C1 segment of cervical spinal cord (tissue), 14 donors: ENCODE measurements at places on chromosomes 7 and 10.

DNA sequence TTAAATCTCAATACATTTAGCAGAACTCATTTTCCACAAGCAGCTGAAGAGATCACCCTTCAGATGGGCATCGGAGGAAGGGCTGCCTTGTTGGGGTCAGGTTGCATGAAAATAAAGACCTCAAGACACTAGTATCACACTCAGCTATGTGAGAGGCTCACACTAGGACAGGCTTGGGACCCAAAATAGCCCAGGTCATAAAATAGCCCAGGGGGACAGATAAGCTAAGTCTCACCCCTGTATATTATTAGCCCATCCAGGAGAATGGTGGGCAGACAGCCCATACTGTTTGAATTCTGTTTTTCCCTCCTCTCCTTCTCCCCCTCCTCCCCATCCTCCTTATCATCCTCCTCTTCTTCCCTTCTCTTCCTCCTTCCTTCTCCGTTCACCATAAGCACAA is 415.1 kb upstream of the C7orf33 start:
- no peak for DNase-seq

DNA sequence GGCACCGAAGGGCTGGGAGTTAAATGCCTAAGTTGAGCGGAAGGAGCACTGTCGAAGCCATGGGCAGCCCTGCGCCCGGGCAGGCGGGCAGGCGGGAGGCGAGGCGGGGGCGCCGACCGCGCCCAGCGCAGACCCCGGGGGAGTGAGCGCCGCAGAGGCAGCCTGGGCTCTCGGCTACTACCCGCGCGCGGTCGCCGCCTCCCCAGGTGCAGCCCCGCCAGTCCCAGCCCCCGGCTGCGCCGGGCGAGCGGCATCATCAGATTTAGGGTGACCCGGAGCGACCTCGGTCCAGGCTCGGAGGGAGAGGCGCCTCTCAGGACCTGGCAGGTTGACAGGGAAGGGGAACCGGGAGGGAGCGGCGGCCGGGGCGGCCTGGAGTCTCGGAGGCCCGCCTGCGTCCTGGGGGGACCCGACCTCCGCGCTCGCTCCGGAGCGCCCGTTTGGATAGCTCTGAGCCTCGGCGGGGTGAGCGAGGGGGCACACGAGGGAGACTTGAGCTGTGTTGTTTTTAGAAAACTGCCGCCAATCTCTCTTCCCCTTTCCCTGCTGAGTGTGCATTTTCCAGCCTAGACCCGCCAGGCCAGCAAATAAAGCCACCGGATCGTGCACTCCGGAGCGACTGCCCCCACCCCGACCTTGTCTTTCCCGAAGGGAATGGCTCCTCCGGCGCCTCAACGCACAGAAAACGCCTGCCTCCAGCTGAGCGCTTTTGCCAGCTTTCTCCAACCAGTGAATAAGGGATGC is 2.3 kb upstream of the NRP1 start:
- DNase-seq, result no peak

DNA sequence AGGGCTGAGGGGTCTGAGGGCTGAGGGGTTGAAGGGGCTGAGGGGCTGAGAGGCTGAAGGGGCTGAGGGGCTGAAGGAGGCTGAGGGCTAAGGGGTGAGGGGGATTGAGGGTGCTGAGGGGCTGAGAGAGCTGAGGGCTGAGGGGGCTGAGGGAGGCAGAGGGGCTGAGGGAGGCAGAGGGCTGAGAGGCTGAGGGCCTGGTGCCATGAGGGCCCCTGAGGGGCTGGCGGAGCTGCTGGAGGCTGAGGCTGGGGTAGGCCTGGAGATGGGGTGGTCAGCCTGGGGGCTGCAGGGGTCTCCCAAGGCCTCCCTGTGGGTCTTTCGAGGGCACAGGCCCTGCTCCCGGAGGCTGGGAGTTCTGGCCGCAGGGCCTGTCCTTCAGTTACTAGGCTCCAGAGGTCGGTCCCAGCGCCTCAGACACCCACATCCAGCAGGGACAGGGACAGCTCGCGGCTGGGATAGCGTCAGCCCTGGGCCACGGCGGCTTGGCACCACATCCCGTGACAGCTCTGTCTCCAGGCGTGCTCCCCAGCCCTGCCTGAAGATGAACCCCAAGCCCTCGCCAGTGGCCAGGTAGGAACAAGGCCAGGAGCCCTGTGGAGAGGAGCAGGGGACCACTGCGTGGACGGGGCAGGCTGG is 16.9 kb downstream of the MYO1G start:
- no peak for DNase-seq

- DNase-seq, result no peak
These were observed 224.2 kb downstream of the PLXNA4 start for GRCh38 chr7:132351954-132352499.

GRCh38 chr7:101021703-101022102 is 1.8 kb downstream of the MUC17 start:
- no peak for DNase-seq

DNA sequence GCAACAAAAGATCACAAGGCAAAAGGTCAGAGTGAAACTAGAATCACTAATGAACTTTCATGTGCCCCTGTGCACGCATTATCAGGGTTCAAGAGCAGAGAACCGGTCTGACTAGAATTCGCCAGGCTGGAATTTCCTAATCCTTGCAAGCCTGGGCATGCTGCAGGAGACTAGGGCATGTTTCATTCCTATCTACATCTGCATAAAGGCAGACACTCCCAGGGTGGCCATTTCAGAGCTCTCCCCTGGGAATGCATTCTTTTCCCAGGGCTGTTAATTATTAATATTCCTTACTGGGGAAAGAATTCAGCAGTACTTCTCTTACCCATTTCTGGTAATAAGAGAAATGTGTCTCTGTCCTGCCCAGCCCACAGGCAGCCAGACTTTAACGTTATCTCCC is 90.5 kb downstream of the CDC14C start:
- DNase-seq, result no peak

- no peak for DNase-seq
These were observed 220.1 kb downstream of the POU6F2 start for GRCh38 chr7:39197831-39198230.

DNA sequence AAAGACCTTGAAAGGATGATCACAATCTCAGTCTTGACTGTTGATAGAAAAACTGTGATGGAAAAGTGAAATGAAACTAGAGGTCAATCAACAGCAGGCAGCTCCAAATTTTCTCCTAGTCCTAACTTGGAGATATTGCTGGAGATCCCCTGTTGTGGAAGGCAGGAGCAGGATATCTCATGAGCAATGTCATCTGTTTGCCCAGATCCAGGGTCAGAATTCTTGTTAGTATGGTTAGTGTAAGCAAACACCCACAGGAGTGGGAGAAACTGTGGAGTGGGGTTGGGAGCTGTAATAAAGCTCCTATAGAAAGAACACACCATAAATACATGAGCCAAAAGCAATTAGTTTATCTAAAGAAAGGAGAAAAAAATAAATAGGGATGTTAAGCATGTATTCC is 169.0 kb downstream of the AKR1D1 start:
- DNase-seq, result no peak

DNA sequence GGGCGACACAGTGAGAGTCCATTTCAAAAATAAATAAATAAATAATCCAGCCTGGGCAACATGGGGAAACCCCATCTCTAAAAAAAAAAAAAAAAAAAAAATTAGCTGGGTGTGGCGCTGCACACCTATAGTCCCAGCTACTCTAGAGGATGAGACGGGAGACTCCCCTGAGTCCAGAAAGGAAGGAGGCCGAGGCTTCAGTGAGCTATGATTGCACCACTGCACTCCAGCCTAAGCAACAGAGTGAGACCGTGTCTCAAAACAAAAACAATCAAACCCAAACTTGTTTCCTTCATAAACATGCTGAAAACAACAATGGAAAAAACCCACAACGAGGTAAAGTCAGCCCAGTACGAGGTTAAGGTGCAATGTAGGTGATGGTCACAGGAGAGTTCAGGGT is 1.2 kb downstream of the COX19 start:
- no peak for DNase-seq

GRCh38 chr10:60320666-60321065 is 69.0 kb downstream of the ANK3 start:
- DNase-seq, result no peak

DNA sequence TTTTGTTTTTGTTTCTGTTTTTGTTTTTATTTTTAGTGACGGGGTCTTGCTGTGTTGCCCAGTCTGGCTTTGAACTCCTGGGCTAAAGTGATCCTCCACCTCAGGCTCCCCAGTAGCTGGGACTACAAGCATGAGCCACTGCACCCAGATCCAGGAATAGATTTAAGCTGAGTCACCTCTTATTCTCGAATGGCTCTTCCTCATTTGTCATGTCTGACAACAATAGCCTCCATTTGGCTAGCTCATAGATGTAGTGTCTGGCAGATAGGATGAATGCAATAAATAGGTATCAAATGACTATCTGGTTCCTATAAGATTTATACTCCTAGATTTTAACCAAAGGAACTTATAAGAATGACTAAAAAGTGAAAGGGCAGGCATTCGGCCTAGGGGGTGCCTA is 172.9 kb downstream of the TMEM26 start:
- DNase-seq, result no peak

DNA sequence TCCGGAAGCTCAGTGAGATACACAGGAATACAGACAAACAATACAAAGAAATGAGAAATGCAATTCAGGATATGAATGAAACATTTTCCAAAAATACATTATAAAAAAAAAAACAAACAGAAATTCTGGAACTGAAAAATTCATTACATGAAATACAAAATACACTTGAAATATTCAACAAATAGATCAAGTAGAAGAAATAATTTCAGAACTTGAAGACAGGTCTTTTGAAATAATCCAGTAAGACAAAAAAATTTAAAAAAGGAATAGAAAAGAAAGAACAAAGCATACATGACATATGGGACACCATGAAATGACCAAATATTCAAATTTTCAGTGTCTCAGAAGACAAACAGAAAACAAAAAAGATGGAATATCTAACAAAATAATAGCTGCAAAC is 102.5 kb downstream of the ALOX5 start:
- DNase-seq, result no peak

GRCh38 chr10:132192076-132192975 is 5.6 kb downstream of the DPYSL4 start:
- no peak for DNase-seq

DNA sequence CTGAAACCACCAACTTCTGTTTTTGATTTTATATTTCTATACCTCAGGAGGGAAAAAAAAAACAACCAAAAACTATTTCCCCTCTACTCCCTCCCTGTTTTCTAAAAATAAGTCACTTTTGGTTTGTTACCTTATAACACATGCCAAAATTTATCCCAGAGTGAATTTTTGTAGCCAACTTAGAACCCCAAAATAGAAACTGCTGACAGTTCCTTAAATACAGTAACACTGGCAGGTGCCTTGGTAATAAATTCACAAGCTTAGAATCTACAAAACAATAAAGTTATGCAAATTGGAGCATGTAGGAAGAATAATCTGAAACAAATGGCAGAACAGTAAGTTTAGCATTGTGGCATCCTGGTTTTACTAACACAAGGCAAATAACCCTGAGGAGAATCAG is 165.0 kb upstream of the HDAC9 start:
- no peak for DNase-seq

GRCh38 chr10:32713560-32713959 is 244.5 kb downstream of the ITGB1 start:
- DNase-seq, result no peak

- no peak for DNase-seq
These were observed 120.6 kb downstream of the CPED1 start for GRCh38 chr7:121109145-121109544.

DNA sequence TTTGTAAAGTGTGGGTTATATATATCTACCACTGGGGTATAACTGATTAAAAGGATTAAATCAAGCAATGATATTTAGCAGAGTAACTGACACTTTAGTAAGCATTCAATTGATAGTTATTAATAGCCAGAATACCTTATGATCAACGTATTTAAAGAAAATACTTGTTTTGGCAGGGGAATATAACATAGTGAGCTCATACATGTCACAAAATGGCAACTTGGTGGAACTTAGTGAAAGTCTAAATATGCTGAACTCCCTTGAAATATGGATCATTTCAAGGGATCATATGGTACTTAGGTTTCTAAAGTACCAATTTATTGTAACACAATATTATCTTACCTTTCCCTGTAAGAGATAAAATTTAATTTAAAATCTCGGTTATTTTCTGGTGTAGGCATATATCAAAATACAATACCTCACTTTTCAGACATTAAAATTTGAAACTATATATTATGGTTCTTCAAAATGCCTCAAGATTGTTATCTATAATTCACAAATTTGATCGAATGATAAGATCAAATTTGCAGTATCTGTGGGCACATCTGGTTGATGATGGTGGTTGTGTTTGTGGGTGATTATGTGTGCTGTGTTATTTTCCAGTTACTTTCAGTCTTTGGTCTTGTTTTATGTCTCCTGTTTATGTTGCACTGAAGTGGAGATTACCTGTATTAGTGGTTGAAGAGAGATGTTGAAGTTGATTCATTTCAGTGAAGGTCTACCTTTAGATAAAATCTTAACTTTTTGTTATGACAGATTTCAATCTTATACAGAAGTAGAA is 5.2 kb downstream of the ARL4A start:
- DNase-seq, result no peak

DNA sequence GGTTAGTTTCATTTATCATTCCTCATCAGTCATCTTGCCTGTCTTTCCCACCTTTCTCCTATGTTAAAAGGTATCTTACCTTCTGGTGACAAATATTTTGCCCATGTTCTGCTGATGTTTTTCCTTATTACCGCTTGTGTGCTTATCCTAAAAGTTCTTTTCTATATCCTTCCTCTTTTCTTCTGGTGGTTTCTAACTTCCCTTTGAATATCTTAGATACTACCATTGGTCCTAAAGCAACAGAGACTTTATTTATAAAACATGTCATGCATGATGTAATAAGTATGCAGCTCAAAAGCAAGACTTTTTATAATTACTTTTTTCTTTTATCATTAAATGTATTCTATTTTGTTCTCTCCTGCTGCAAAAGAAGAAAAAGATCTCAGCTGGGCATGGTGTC is 24.8 kb downstream of the TBC1D12 start:
- no peak for DNase-seq

DNA sequence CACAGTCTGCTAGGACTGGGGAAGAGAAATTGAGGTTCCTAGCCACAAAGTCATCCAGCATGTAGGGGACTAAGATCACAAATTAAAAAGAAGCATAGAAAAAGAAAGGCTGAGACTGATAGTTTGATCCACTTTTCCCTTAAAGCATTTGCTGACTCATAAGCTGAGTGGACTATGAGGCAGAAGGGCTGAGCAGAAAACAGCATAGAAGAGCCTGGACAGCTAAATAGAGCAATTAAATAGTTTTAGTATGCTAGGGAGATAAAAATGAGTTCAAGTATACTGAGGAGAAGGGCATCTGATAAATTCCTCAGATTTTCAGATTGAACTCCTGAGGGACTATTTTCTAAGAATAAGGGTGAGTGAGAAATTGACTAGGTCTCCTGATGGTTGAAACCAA is 155.9 kb upstream of the EGR2 start:
- DNase-seq, result no peak

- no peak for DNase-seq
These were observed 336.6 kb upstream of the MKI67 start for GRCh38 chr10:128462844-128463243.

GRCh38 chr10:16341637-16342036 is 95.2 kb upstream of the PTER start:
- DNase-seq, result no peak
